ENCODE measurements at places on chromosomes 7 and 10.

DNA sequence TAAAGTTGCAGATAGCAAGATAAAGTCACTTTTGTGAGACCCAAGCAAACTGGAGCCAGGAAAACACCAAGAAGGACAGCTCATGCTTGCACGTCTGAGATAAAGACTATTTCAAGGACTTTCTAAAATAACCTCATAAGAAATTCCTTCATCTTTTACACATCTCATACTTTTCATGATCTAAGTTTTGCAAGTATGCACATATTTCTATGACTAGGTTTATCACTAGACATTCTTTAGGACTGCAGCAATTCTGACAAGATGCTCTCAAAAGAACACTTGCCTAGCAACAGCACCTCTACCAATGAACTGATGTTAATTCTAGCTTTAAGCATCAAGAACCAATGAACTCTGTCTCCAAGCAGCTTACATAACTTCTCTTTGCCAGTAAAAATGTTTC is 457.6 kb downstream of the SEMA3D start:
- no peak for DNase-seq

- DNase-seq = no peak
These were observed 51.1 kb upstream of the C1GALT1 start for GRCh38 chr7:7131273-7131672.

DNA sequence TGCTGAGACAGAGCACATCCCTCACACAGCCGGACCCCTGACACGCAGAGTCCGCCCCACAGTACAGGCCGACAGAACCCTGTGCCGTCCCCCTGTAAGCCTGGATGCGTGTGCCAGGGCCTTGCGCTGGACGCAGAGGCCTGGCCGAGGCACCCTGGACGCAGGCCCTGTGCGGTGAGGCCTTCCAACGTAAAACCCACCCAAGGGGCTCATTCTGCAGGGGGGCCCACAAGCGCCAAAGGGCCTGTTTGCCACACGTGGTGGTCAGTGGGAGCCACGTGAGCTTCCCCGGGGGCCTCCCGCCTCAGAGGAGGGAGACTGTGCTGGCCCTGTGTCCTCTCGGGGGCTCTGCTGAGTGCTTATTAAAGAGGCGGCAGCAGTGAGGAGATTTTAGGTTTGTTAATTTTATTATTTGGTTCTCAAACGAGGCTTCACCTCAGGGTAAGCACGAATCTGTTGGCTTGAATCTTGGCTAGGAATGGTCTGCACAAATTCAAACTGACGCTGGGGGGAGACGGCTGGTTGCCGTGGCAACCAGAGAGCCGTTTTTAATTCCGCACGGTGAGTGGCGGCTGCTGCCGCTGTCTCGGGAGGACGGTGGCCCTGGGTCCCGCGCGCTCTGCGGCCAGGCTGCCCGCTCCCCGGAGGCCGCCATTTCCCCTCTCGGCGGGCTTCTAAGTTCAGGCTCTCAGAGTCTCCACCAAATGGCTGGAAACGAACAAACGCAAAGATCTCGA is 4.9 kb upstream of the ADGRA1 start:
- DNase-seq = no peak

DNA sequence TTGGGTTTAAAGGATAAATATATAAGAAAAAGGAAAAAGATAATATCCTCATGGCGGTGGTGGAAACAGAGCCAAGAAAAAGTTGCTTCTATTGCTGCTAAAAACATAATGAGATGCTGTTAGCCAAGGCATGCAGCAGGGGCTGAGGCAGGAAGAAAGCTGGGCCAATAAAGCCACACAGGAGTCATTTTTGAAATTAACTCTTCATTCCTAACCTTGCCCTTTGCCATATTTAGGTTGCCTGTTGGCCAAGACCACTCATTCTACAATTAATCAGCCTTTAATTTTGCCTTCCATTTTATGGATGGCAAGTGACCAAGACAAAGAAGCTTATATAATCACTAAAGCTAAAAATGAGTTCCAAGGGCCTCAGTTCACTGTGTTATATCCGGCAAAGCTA is 58.2 kb downstream of the ARMH3 start:
- no peak for DNase-seq

- no peak for DNase-seq
These were observed 34.4 kb downstream of the RCC1L start for GRCh38 chr7:75039166-75039565.

DNA sequence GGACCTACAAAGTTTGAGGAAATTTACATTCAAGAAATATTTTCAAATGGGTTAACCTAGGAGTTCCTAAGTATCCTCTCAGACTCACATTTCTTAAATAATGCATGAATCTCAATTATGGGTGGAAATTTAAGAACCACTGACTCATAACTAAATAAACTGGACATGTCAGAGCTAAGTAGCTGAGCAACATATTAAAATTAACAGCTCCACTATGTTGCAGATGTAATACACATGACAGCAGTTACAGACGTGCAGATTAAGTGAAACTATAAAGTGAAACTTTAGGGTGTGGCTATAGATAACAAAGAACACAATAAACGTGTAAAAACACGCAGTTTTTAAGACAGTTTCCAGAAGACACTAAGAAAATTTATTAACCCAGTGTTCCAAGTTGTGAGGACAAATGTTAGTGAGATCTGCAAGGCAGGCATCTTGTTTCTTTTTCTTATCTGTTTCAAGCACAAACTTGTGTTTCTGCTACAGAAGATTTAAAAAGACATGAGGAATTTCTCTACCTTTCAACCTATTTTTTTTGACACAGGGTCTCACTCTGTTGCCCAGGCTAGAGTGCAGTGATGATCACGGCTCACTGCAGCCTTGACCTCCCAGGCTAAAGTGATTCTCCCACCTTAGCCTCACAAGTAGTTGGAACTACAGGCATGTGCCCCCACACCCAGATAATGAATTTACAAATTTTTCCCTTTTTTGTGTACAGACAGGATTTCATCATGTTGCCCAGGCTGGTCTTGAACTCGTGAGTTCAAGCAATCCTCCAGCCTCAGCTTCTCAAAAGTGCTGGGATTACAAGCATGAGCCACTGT is 25.3 kb downstream of the DNMBP start:
- no peak for DNase-seq

DNA sequence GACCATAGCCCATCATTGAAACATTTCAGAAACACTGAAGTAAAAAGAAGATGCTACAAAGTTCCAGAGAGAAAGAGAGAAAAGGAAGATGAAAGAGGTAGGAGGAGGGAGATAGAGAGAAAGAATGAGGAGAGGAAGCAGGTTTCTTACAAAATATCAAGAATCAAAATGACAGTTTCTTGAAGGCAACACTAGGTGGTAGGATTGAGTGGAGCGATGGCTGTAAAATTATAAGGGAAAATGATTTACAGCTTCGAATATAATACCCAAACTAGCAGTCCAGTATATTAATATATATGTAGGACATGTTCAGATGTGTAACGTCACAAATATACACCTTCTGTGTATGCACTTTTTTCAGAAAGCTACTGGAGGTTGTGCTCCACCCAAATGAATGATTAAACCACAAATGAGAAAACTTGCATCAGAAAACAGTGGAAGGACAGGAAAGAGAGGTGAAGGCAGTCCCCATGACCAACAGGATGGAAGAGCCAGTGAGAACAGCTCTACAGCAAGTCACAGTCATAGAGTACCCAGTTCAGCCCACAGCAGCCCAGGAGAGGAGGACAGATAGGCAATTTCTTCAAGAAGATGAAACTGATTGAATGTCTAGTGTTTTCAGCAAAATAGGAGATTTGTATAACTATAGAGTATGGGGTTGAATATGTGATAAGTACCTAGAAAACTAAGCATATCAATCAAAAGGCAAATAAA is 151.5 kb upstream of the TARP start:
- DNase-seq = no peak
